Panc1 (cell line): ENCODE measurements at places on chromosomes 4 and X.

- DNase-seq: no peak
Observed at GRCh38 chr4:7414046-7414445, 20.7 kb downstream of the PSAPL1 start.

DNA sequence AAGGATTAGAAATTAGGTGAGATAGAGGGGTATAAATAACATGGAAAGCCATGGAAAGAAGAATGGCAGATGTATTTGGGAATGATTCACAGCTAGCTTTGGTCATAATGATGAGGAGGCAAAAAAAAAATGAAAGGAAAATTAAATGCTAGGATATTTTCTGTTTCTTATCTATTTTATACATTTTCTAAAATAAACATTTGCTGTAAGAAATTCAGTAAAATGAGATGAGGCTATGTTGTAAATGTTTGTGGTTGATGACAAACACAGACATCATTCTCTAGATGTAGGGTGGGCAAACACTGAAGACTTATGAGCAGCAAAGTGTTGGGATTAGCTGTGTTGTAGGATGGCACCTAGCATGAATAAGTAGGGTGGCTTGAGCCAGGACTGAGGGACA, 407.1 kb downstream of the IL15 start:
- DNase-seq: no peak

DNA sequence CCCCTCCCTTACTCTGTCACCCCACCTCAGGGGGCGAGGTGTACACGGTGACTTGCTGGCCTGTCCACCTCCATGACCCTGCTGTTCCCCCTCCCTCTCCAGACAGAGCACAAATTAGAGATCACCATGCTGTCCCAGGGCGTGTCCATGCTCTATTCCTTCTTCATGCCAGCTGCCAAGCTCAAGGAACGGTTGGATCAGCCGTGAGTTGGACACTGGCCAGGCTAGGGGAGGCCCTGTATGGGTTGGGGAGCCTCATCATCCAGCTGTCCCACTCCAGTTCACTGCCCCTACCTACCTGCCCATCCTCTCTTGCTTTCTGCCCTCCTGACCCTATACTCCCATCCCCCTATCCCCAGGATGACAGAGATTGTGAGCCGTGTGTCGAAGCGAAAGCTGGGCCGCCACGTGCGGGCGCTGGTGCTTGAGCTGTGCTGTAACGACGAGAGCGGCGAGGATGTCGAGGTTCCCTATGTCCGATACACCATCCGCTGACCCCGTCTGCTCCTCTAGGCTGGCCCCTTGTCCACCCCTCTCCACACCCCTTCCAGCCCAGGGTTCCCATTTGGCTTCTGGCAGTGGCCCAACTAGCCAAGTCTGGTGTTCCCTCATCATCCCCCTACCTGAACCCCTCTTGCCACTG, 3.9 kb upstream of the CDK16 start:
- DNase-seq: no peak

- DNase-seq: no peak
Observed at GRCh38 chr4:145907812-145908211, 30.8 kb downstream of the ZNF827 start.
